NCI-H2081 treated with DMSO at 0.1 percent for 48 hours (cell line): ENCODE measurements at places on chromosomes 1 and 21.

DNA sequence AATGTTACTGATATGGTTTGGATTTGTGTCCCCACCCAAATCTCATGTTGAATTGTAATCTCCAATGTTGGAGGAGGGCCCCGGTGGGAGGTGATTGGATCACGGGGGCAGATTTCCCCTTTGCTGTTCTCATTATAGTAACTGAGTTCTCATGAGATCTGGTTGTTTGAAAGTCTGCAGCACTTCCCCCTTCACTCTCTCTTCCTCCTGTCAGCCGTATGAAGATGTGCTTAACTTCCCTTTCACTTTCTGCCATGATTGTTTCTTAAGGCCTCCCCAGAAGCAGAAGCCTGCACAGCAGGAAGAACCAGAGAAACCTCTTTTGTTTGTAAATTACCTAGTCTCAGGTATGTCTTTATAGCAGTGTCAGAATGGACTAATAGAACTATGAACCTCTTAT lies 28.4 kb downstream of the TRIM33 start:
- no peak for DNase-seq

- DNase-seq = no peak
Observed at GRCh38 chr1:171664976-171665375, 12.5 kb upstream of the MYOC start.

DNA sequence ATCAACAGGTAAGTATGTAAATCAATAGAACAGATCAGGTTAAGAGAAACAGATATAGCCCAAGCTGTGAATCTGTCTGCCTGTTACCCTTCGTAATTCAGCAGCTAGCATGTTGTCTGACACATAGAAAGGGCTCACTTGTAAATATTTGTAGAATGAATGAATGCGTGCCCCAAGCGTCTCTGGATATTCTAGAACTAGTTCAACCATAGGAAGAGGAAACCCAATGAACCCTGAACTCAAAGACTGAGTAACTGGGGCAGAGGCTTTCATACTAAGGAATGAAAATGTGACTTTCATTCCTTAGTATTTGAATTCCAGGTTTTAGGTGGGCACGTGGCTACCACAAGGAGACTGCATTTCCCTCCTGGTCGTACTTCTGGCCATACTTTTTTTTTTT lies 60.1 kb upstream of the SMYD2 start:
- DNase-seq = no peak

DNA sequence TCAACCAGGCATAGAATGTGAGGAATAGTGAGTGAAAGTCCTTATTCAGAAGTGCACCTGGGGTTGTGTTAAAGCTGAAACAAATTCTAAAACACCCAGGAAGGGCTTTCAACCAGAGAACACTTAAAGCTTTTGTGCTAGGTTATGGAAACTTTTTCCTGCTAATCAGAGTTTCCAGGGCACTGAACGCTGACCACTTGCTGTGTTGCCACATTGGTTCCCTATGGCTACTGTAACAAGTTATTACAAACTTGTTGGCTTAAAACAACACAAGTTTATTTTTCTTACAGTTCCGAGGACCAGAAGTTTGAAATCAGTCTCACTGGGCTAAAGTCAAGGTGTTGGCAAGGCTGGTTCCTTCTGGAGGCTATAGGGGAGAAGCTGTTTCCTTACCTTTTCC lies 300.6 kb downstream of the HHAT start:
- no peak for DNase-seq

DNA sequence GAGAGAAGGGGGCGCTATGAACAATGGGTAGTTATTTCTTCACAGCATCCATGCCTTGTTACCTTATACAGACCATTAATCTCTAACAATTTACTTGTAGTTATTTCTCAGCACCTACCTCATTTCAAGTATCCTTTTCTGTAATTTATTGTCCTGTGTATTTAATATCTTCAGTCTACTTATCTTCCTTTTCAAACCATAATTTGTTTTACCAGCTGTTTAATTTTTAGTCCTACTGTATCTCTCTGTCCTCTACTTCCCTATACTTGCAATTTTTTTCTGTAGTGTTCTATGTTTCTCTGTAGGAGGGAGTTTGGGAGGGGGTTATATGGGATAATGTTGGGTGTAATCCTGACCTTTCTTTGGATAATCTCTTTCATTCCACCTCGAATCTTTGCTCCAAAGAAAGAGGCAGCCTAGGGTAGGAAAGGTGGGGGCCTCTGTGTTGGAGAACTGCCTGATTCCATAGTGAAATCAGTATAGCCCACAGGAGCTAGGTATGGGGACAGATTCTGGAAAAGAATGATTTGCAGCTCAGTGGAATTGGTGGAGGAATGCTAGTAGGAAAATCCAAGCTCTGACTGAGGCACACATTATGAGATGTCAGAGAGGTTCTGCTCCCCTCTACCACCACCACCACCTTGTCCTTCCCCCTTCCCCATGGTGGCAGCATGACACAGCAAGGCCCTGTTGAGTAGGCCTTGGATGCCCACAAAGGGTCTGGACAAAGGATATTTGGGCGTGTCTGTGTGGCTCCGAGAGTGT lies 642 bp downstream of the MLLT11 start:
- DNase-seq = peak; percentile 25
